ENCODE measurements at places on chromosomes 1 and 21. TPM values are rescaled to one million over a fixed set of nuclear protein-coding genes. Genes with fewer than 3 reads are reported as not detected.

The S100A12 gene
- not detected for total RNA-seq

The ORC1 gene
- total RNA-seq, result 46.9 TPM

The LCE2A gene
- not detected for total RNA-seq

The ENAH gene
- total RNA-seq, result 0.91 TPM

The TMCO4 gene
- 15.4 TPM for total RNA-seq

The LCE1E gene
- total RNA-seq, result not detected
